ENCODE measurements at places on chromosomes 2 and 18.

- DNase-seq, result no peak
Measured at GRCh38 chr2:177352441-177353186, 40.0 kb upstream of the AGPS start.

GRCh38 chr2:27148801-27149439 lies at the start of gene TCF23:
Gene TCF23, plus strand, starts transcription at chr2:27149004. Its CDS starts 130 bp downstream, at chr2:27149134.
- DNase-seq, result no peak

DNA sequence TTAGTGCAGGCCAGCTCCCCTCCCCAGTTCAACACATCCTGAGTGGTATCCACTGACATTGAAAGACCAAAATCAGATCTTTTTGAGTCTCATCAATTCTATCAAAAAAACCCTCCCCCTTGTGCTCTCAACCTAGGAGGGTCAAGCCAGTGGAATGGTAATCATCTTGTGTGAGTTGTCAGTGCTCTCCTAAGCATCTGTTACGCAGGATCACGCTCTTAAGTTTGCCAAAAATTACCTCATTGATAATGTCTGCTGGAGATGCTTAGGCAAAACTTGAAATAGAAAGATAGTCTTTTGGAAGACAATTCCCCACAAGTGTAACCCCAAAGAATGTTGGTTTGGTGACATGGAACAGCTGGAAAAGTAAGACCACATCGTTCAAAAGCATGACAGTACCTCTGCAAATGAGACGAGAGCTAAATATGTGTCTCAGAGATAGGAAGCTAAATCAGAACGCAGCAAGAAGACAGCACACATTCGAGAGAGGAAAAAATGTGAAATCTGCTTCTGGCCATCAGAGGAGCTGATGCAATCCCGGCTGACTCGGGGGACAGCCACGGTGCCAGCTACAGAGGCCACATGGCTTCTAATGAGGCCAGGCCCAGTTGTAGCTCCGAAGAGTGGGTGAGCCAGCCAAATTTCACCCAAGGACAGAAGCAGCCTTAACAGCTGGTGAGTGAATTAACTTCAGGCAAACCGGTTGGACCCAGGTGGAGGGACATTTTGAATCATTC lies 753.9 kb downstream of the RNF144A start:
- DNase-seq, result no peak

- DNase-seq, result no peak
Measured at GRCh38 chr2:229201521-229201920, 69.6 kb downstream of the PID1 start.

Data from H1 (cell line).